ENCODE measurements at places on chromosomes 3 and 15.

DNA sequence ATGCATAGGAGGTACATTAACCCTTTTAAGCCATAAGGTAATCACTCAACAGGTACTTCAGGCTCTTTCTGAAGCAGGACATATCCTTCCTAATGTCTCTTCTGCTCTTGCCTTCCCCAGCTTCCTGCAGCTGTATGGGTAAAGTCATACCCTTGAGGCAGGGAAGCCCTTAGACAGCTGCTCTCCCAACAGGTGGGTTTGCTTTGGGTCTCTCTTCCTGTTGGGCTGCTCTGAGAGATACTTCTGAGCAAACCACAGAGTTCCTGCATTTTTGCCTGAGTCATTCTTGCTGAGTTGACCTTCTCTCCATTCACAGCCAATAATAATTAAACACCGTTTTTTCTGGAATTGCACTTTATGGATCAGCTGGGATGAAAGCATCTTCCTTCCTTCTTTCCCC lies 2.0 kb upstream of the TRAT1 start:
- no peak for DNase-seq

GRCh38 chr3:173502983-173503568 lies 105.5 kb downstream of the NLGN1 start:
- no peak for DNase-seq

- no peak for DNase-seq
Observed at GRCh38 chr3:66706890-66707289, 206.1 kb upstream of the LRIG1 start.

GRCh38 chr15:72379856-72380430 lies 4.1 kb upstream of the HEXA start:
- DNase-seq = no peak

- no peak for DNase-seq
Observed at GRCh38 chr3:102299125-102299877, 135.5 kb upstream of the ZPLD1 start.

- no peak for DNase-seq
Observed at GRCh38 chr3:149489060-149489690, 14.7 kb downstream of the TM4SF4 start.

DNA sequence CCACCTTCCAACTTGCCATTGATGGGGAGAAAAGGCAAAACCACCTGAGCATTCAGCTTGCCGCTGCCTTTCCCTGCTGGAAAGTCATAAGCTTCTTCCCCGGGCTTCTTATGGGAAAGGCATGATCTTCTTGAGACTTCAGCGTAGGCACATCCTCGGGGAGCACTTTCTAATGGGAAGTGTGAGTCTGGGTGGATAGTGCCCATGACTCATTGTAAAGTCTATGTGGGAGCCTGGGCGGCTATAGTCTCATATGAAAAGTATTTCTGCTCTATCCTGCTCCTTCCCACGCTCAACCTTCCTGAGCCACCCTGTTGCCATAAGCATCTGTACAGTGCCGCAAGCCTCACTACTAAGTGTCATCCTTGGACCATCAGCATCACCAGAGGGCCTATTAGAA lies 309.9 kb upstream of the THBS1 start:
- no peak for DNase-seq

GRCh38 chr3:110567029-110567428 lies 504.6 kb upstream of the NECTIN3 start:
- no peak for DNase-seq

GRCh38 chr15:82548700-82549099 lies 8.4 kb upstream of the RPS17 start:
- no peak for DNase-seq

- no peak for DNase-seq
Observed at GRCh38 chr3:171813897-171814460, 3.7 kb upstream of the PLD1 start.

DNA sequence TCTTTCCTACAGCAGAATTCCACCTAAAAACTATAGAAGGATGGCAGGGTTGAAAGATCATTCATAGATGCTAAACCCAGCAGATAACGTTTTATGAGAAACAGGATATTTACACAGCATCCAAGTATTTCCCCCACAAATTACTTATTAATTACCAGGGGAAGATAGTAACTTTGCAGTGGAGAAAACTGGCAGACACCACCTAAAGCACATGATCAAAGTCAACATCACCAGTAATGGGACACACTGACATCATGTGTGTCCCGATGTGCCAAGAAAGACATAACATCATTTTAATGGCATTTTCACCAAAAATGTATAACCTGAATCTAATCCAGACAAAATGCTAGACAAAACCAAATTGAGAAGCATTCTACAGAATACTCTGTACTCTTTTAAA lies 220.4 kb upstream of the THBS1 start:
- DNase-seq = no peak

DNA sequence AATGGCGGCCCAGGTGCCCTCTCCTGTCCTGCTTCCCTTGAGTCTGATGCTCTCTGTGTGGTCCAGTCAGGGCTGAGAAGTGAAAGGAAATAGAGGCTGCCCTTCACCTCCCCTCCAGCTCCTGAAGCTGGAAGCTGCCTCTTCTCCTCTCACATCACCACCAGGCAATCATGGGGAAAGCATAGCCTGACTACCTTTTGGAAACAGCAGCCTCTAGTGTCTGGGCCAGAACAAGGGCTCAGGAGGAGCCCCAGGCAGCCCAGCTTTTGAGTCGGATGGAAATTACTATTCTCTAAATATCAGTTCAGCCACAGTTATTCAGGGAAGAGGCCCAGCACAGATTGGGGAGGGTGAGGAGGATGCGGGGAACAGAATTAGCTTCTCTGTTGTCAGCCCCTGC lies 43.3 kb upstream of the CCDC174 start:
- no peak for DNase-seq

Measured in tibial nerve (tissue), 4 donors.